Nucleus accumbens (tissue), 56 donors: ENCODE measurements at places on chromosomes 2 and 18.

GRCh38 chr2:179338681-179339080 lies 74.0 kb upstream of the SESTD1 start:
- DNase-seq = no peak

- no peak for DNase-seq
These were observed 38.3 kb downstream of the PAPOLG start for GRCh38 chr2:60794271-60794863.

GRCh38 chr18:11873670-11874340 lies 22.6 kb downstream of the CHMP1B start:
- DNase-seq = no peak

GRCh38 chr18:46891742-46892214 lies 25.5 kb downstream of the PIAS2 start:
- DNase-seq = no peak

GRCh38 chr2:199025146-199025545 lies 432.6 kb downstream of the SATB2 start:
- DNase-seq = no peak

DNA sequence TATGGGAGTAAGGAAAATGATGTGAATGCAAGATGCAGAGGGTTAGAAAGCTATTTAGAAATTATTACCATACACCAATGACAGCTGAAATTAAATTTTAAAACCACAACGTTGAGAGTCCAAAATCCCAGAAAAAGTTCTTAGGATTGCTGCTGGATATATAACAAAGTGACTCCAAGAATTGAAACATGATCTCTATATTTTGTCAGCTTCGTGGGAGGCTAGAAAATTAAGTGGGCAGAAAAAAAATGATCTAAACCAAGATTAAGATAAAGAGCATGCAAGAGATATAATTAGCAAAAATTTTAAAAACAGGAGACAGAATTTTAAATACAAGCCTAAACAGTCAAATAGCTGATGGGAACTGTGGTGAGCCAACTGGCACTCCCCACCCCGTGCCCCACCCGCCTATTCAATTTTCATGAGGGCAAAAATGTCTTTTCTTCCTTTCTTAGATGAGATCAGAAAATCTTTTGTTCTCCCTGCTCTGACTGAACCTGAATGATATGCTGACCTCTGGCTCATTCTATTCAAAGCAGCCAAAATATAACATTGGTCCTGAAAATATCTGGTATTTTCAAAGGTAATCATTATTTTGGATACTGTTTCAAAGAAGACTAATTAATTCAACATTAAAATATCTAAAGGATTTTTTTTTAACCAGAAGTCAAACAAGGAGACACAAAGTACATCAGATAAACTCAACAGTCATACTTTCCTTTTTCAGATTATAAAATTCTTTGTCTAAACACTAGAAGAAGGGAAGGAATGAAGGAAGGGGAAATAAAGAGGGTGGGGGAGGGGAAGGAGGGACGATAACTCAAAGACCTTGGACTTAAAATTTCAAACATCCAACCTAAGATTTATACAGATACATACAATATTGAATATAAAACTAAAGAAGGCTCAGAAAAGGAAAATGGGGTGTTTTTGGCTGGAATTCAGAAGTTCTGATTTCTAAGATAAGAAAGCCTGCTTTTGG lies 12.2 kb downstream of the KANSL3 start:
- no peak for DNase-seq

GRCh38 chr18:8960740-8961657 lies 141.5 kb upstream of the NDUFV2 start:
- DNase-seq = no peak

GRCh38 chr2:59277671-59278070 lies 1036.5 kb upstream of the FANCL start:
- no peak for DNase-seq

GRCh38 chr2:109128048-109128615 lies 873 bp upstream of the SH3RF3 start:
- DNase-seq = peak; percentile 49

DNA sequence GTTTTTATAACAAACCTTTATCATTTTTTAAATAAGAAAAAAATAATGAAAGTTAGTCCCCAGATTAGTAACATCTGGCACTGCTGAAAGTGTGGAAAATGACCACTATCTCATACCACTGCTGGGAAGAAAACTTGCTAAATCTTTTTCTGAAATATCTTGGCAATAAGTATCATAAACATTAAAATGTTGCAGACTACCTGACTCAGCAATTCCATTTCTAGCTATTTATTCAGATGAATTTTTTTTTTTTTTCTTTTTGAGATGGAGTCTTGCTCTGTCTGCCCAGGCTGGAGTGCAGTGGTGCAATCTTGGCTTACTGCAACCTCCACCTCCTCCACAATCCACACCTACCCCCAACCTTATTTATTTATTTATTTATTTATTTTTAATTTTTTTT lies 35.3 kb upstream of the SOS1 start:
- no peak for DNase-seq

- no peak for DNase-seq
These were observed 247.0 kb downstream of the TCF4 start for GRCh38 chr18:55340998-55341397.

GRCh38 chr2:223952280-223952968 lies 4.8 kb upstream of the MRPL44 start:
- no peak for DNase-seq

DNA sequence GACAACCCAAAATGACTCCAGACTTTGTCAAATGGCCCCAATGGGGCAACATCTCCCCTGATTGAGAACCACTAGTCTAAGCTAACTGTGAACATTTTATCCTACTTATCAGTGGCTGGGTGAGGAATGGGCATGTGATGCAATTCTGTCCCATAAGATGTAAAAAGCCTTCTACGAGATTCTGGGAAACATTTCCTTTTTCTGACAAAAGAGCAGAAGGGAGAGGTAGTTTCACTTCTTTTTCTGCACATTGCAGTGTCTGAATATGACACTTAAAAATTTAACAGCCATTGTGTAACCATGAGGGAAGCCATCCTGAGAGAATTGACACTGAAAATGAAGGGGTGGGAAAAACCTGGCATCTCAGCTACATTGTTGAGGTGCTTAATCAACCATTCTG lies 17.3 kb upstream of the MARCHF4 start:
- no peak for DNase-seq

DNA sequence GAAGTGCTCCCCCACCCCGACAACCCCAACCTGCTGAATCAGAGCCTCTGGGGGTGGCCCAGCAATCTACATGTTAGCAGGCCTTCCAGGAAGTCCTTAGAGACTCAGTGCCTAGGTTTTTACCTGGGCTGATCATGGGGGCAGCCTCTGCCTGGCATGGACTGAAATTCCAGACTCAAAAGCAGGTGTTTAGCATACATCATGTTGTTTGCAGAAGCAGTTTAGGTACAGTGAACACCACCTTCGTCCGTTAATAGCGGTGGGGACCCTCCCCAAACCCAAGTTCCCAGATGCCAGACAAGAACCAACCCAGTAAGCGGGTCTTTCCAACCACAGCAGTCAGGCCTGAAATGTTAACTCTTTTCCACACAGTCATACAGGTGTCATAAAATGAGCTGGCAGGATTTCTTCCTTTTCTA lies 26.4 kb upstream of the GALR1 start:
- no peak for DNase-seq

- DNase-seq = no peak
These were observed 111.6 kb downstream of the FAM210A start for GRCh38 chr18:13614641-13615288.

- no peak for DNase-seq
These were observed 45.2 kb upstream of the B3GNT2 start for GRCh38 chr2:62150597-62151305.

- DNase-seq = no peak
These were observed 160.9 kb downstream of the CLIP4 start for GRCh38 chr2:29276151-29276550.

DNA sequence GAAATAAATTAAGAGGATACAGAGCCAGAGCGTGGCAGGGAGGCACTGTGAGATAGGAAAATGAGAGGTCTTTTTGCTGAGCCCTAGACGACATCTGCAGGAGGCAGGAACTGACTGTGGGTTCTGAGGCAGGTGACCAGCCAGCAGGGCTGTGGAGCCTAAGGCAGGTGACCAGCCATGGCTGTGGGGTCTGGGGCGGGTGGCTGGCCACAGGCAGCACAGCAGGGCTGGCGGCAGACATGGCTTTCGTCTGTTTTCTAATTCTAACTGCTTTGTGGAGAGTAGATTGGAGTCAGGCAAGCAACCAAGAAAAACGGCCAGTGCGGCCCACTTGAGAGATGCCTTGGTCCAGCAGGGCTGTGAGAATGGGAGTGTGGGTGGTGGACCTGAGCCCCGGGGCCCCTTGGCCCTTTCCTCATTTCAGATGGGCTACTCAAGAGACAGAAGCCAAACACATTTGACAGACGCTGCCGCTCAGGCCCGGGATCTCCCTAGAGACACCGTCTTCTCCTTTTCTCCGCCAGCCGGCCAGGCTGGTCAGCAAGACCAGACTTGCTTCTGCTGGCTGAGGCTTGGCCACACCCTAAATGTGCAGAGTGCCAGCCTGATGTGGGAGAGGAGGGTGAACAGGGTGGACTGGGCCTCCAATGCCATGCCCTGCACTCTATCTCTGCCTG lies 19.7 kb upstream of the GNAL start:
- DNase-seq = no peak

DNA sequence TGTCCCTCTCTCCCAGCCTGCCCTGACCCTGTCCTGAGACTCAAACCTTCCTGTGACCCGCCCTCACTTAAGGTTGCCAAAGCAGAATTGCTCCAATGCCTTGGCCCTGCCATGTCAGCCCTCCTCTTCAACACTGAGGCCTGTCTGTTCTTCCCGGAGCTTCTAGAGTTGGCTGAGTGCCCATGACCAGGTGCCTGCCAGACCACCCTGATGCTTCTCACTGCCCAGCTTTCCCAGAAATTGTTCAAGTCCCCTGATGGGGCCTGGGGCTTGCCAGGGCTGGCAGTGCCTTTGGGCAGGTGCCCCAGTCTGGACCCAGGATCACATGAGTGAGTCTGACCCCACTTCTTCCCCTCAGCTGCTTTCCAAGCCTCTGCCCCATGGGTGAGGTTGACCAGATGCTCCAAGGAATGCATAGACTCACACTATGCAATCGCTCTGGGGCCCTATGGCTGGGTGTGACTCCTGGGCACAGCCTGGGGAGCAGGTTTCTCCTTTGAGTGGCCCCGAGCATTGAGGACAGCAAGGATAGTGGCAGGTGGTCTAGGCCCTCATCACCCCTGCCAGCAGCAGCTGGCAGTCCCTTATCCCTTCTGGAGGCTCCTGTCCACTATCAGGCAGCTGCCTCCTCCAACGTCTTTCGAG lies 3.1 kb upstream of the INPP5D start:
- no peak for DNase-seq

- no peak for DNase-seq
These were observed 16.2 kb downstream of the MCEE start for GRCh38 chr2:71113843-71114242.

DNA sequence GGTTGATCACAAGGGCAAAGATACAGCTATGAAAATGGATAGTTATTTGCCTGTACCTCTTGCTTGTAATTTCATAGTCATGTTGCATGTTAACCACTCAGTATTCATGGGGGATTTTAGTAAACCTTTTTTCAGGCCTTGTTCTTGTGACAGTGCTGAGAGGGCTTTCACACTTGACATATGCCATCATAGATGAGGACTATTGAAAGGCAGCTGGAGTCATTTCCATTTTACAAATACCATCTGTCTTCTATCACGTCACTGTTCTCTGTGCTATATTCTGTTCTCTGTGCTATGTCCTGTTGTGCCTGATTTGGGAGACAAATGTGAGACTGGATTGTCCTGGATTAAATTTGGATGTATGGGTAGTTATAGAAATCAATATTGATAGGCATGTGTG lies 131.7 kb downstream of the LYPD6B start:
- DNase-seq = no peak

- no peak for DNase-seq
These were observed 80.2 kb downstream of the SMAD4 start for GRCh38 chr18:51110073-51110797.

DNA sequence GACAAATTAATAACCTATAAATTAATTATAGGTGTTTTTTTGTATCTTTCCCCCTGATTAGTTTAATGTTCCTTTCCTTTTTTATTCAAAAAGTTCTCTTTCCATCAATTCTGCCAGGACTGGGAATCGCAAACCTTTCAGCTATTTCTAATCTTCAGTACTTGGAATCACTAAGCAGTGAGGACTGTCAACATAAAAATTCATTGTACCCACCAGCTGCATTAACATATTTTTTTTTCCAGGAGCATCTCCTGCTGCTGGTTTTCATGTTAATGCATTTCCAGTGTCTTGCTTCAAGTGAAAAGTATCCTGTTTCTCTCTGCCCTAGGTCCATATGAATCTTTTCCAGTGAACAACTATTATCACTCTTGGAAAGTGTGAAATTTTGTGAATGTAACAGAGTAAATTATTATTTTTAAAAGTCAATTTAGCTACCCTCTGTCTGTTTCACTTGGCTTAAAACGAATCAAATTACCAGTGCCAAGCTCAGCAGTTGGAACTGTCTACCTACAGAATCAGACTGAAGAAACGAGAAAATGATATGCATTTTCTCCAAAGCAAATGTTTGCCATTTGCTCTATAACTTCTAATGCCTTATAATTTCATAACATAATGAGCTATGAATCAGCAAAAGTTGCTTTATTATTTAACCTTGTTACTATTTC lies 804.4 kb downstream of the EPHA4 start:
- no peak for DNase-seq
